GM10248 (cell line): ENCODE measurements at places on chromosomes 11 and 22.

GRCh38 chr11:17954395-17955252 is 58.2 kb downstream of the SERGEF start:
- DNase-seq = no peak

DNA sequence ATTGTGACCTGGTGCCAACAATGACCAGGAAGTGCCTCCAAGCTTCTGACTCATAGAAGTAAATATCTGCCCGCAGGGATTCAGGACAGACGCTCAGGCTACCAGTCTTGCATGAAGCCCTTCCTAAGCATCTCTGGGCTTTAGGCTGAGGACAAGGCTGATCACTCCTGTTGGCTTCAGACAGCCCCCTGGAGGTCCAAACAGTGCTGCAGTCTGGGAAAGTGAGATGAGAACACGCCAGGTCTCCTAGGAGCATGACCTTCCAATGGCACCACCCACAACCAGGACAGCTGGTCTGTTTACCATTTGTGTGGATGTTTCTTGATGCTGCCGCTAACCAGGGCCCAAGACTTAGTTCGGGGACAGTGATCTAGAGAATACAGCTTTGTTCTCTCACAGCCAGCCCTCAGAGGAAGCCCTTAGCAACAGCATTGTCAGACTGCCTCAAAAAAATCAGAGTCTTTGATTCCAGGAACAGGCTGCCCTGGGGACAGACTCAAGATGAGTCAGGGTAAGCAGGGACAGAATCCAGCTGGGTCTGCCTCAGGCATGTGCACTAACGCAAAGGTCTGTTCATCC is 111.2 kb downstream of the ZNF280B start:
- DNase-seq = peak; percentile 3

- DNase-seq = no peak
Measured at GRCh38 chr11:121671283-121672168, 218.8 kb upstream of the SORL1-AS1 start.

- DNase-seq = no peak
Measured at GRCh38 chr11:69637941-69638871, 2.8 kb upstream of the CCND1 start.

GRCh38 chr11:47409440-47410369 is 1.3 kb downstream of the SLC39A13 start:
- no peak for DNase-seq
